ENCODE measurements at places on chromosomes 1 and 21.

GRCh38 chr1:239655023-239655422, 268.7 kb downstream of the CHRM3 start:
- DNase-seq = no peak

DNA sequence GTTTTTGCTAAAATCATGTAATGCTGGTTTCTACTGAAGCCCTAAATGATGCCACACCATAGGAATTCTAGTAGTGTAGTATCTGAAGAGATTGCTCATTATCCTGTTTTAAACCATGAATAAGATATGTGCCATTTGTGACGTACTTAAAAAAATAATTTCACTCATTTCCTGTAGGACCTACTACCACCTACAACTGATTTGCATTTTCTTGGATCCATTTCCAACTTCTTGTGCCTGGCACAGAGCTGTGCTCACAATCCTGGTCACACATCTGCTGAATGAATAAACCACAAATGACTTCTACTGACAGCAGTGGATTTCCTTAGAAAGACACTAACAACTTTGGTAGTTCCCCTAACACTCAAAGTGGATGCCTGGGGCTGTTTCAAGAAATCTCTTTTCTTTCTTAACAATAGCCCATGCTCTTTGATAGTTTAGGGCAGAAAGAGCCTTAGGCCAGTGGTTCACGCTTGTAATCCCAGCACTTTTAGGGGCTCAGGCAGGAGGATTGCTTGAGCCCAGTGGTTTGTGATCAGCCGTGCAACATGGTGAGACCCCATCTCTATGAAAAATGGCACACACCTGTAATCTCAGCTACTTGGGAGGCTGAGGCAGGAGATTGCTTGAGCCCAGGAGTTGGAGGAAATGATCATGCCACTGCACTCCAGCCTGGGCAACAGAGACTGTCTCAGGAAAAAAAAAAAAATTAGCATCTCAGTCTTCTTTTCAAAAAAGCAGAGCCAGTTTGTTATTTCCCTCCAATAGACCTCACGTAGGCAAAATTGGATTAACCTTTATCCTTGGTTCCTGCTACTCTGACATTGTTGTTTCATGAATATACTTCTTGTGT, 13.0 kb upstream of the BATF3 start:
- DNase-seq = no peak

DNA sequence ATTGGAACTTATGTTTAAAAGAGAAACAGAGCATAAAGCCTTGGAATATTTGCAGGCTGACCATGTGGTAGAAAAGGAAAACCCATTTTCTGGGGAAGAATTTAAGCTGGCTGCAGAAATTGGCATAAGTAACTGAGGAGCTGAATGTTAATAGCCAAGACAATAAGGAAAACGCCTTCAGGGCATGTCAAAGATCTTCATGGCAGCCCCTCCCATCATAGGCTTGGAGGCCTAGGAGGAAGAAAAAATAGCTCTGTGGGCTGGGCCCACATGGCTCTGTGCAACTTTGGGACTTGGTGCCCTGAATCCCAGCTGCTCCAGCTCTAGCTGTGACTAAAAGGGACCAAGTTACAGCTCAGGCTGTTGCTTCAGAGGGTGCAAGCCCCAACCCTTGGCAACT, 51.5 kb downstream of the CTH start:
- no peak for DNase-seq

GRCh38 chr1:31750858-31751510, 13.2 kb downstream of the ADGRB2 start:
- DNase-seq = no peak

- DNase-seq = no peak
Measured at GRCh38 chr1:246398126-246398813, 108.8 kb downstream of the SMYD3 start.

- DNase-seq = no peak
Measured at GRCh38 chr1:167509587-167509986, 8.7 kb downstream of the CD247 start.

DNA sequence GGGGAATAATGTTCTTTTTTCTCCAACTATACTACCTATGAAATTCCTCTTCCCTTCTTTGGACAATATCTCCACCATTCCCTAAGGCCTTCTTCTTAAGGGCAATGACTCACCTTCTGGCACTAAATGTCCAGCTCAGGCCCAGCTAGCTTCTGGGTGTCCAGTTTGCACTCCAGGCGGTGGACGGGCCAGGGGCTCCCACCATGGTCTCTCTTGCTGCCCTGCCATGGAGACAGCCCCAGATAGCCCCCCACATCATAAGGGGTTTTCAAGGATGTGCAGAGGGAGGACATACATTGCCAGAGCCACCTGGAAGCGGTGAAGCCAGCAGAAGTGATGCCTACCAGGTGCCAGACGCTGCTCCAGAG, 43.8 kb downstream of the C1orf198 start:
- DNase-seq = no peak

- no peak for DNase-seq
Measured at GRCh38 chr1:93925206-93925605, 16.0 kb upstream of the GCLM start.

- DNase-seq = no peak
Measured at GRCh38 chr21:26887251-26887650, 42.0 kb upstream of the ADAMTS1 start.

GRCh38 chr1:158943059-158943458, 11.7 kb downstream of the PYHIN1 start:
- no peak for DNase-seq

- no peak for DNase-seq
Measured at GRCh38 chr21:39847877-39848276, 19.4 kb upstream of the PCP4 start.

DNA sequence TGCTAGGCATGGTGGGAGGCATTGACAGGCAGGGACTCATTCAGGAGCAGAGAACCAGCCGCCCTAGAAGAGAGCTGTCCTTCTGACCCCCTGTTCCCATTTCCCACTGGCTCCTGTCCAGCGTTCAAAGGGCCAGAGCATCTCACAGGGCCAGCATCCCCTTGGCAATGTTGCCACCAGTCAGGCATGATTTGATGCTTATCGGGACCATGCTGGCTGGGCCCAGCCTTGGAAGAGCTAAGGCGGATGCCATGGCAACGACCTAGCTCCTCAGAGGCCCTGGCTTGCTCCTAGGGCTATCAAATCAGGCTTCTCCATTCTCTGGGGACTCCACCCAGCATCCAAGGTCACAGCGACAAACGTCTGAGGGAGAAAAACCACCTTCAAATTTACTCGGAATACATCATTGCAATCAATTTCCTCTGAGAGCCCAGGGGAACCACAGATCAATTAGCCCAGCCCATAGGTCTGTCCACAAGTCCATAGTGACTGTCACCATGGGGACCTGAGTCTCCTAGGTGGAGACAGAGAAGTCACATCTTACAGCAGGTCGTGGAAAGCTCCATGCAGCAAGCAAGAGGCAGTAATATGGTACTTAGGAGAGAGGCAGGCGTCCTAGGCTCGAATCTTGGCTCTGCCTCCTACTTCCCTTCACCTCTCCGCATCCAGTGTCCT, 14.1 kb upstream of the VWA5B1 start:
- no peak for DNase-seq

DNA sequence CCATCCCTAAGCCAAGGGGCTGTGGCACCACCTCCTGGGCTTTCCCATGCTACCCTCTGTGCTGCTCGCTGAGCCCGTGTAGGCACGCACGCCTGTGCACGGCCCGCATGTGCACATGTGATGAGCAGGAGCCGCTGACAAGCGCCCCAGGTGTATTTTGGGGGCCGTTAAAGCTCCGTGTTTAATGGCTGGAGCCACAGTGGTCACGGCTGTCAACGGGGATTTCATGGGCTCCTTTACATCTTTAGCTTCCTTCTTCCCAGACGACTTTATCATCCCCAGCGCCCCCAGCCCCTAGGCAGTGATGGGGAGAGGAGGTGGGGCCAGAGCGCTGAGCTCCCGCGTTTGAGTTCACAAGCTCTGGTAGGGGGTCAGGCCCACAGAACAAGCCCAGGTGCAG, 11.7 kb upstream of the EPHA8 start:
- DNase-seq = no peak

DNA sequence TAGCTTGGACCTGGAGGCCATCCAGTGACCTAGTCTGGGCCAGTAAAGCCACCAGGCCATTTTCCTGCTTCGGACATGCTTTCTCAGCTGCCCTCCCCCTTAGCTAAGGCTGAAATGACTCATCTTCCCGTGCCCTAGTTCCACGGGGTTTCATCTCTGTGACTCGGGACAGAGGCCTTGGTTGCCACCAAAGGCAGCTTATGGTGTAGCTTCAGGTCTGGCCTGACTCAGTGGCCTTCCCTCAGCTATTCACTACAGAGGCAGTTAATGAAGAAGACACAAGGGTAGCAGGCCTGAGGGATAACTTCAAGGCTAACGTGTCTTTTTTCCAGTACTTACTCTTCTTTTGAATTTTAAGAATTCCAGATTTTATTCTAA, 82.4 kb downstream of the PBX1 start:
- no peak for DNase-seq

GRCh38 chr1:991895-992294, 8.0 kb downstream of the HES4 start:
- no peak for DNase-seq

DNA sequence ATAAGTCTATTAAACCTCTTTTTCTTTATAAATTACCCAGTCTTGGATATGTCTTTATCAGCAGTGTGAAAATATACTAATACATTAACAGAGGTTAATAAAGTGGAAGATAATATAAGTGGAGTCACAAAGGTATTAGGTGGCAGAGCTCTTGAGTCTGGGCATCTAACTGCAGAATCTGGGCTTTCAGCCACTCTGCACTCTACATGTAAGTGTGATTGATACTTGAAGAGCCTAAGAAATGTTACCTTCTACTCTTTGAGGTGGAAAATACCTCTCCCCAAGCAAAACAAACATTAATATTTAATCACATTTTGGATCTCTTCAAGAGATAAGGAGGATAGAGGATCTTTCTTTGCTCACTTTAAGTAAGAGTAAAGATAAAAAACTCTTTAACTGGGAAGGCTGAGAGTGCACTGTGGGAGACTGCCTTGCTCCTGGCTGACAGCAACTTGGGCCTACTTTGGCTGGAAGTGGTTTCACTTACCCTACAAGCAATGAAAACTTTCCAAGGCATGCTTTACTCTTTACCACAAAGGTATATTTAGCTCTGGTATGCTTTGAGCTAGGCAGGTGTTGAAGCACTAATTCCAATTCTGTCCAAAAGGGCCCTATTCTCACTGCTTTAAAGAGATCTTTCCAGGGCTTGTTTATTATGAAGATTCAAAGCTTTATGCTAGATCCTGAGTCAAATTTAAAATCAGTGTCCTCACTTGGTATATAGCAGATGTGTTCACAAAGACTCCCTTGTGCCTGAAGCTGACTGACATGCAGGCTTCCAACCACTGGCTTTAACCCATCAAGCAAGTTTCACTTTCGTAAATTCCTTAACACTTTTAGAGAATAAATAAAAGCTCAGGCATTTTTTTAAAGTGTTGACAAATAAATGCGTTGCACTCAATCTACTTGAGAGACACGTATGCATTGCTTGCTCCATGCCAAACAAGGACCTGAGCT, 245.3 kb upstream of the ZP4 start:
- DNase-seq = no peak

GRCh38 chr1:246831543-246831942, 100.2 kb downstream of the AHCTF1 start:
- no peak for DNase-seq

- no peak for DNase-seq
Measured at GRCh38 chr21:44521301-44521927, 18.6 kb downstream of the KRTAP10-1 start.

GRCh38 chr1:20233394-20233793, 47.1 kb upstream of the PLA2G2C start:
- DNase-seq = no peak

DNA sequence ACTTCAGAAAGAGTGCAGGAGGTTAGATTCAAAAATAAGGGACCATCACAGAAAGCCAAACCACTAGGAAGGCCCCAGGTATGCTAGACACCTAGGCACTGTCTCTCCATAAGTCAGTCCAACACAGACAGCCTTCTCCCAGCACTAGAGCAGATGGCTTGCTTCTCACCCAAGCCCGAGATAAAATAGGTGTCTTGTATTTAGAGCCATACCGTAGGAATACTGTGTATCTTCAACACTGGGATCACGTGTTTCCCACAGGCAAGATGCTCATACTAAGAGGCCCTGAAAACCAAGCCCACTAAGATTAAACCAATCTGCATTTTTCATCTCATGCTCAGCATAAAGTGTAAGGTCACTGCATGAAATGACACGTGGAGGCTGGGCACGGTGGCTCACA, 223.3 kb upstream of the KAZN start:
- no peak for DNase-seq

- DNase-seq = no peak
Measured at GRCh38 chr1:167116174-167116573, 22.3 kb downstream of the STYXL2 start.

- no peak for DNase-seq
Measured at GRCh38 chr1:14593302-14593701, 5.2 kb upstream of the KAZN start.

DNA sequence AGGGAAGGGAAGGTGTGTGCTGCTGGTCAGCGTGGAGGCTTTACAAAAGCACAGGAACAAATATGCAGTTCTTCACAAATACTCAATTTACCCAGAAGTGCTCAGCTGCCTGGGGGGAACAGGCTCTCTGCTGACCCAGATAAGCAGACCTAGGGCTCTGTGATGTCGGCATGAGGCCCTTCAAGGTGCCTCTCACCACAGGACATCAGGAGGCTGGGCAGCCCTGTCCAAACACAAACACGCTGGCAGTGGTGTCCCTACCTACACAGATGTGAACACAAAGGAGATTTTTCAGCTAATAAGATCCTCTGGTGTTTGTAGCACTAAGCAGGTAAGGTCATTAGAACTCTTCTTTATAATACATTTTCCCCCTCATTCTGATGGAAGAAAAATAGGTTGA, 243.0 kb upstream of the PROX1 start:
- DNase-seq = no peak

DNA sequence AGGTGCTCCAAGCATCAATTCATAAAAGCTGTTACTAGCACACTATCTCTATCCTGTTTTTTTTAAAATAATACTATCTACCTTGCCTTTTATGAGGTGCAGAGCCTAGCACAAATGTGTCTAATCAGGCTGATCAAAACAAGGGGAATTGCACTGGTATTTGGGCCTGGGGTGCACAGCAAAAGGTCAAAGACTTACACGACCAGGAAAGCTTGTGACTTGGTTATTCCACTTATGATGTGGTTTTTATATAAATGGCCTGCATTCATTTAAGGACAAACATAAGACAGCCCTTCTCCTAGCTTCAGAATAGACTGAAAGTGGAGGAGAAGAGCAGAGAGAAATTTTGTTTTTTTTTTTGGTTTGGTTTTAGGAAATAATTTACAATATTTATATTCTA, 98.4 kb upstream of the SGIP1 start:
- no peak for DNase-seq

- DNase-seq = peak; percentile 80
Measured at GRCh38 chr1:206631085-206631509, 4.2 kb upstream of the DYRK3 start.

- no peak for DNase-seq
Measured at GRCh38 chr1:212533148-212533517, 75.4 kb upstream of the ATF3 start.

- no peak for DNase-seq
Measured at GRCh38 chr1:41330588-41331545, 30.4 kb upstream of the FOXO6 start.

- DNase-seq = no peak
Measured at GRCh38 chr1:218667781-218668516, 322.8 kb downstream of the TGFB2 start.

- no peak for DNase-seq
Measured at GRCh38 chr1:55654750-55655149, 439.6 kb upstream of the USP24 start.
